ENCODE measurements at places on chromosomes 2 and 18.

- no peak for DNase-seq
Measured at GRCh38 chr2:134367213-134367612, 113.3 kb downstream of the MGAT5 start.

DNA sequence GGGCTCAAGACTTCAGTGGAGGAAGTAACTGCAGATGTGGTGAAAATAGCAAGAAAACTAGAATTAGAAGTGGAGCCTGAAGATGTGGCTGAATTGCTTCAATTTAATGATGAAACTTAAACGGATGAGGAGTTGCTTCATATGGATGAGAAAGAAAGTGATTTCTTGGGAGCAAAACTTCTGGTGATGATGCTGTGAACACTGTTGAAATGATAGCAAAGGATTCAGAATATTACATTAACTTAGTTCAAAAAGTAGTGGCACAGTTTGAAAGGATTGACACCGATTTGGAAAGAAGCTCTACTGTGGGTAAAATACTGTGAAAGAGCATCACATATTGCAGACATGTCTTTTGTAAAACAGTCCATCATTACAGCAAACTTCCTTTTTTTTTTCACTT lies 638.0 kb downstream of the NYAP2 start:
- no peak for DNase-seq

DNA sequence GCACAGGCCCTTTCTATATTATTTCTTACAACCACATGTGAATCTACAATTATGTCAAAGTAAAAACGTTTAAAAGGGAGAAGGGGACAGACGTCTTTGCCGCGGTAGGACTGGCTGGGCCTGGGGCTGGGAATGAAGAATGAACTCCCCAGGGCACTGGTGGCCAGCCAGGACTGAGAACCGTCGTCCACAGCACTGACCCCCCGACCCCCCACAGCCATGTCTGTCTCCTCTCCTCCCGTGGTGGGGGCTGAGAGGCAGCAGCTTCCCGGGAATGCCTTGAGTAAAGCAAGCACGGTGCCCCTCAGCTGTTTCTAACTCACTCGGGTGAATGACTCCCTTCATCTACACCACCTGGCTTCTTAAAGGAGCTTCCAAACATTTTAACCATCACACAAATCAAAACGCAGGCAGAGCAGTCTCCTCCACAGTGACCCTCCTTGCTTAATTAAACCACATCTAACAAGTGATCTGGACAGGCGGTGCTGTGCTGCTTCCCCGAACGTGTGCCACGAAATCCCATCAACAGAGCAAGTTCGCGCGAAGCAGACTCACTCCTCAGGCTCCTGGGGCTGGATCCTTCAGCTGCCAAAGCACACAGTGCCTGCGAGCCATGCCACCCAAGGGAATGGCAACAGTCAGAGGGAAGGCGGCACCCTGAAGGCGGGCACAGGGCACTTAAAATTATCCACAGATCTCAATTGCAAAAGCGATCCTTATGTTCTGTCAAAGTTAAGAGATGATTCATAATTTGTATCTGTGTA lies 217.7 kb downstream of the EIPR1 start:
- no peak for DNase-seq

DNA sequence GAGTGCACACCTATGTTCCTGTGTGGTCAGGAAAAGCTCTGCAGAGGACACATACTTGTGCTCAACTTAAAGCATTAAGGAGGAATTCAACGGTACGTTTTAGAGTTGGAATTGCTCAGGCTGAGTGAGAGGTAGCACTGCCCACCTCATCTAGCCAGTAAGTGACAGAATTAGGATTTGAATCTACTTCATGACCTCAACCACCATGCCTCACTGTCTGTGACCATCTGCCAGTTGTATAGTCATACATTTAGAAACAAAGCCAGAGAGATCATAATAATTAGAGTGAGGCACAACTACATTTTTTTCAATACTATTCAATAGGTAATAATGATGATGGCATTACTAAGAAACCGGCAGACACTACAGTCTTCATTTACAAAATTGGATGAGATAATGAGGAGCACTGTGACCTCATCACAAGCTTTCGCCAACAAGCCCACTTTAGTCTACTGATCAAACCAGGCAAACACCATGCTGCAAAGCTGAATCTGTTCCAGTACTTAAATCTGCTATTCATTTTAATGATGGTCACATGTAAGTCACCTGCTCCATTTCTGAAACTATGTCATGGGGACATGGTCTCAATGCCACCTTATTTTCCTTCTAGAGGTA lies 1018.4 kb downstream of the TMEM182 start:
- DNase-seq, result no peak

- no peak for DNase-seq
Measured at GRCh38 chr2:160208655-160209515, 8.8 kb upstream of the ITGB6 start.

DNA sequence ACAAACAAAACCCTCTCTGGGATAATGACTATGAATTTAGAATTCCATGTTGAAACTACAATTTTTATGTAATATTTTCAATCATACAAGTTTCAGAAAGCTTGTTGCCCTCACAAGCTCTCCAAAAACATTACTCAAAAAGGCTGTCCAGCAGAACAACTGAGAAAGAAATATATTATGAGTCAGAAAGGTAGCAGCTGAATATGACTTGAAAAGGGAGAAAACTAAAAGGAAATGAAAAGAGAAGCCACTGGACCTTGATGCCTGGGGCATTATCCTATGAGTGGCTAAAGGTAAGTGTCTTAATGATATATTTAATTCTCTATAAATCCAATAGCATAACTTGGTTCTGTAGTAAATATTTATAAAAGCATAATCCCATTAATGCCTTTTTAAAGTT lies 61.8 kb downstream of the NXPH2 start:
- no peak for DNase-seq
